Kasumi-1 (cell line): ENCODE measurements at places on chromosomes 1 and 21.

DNA sequence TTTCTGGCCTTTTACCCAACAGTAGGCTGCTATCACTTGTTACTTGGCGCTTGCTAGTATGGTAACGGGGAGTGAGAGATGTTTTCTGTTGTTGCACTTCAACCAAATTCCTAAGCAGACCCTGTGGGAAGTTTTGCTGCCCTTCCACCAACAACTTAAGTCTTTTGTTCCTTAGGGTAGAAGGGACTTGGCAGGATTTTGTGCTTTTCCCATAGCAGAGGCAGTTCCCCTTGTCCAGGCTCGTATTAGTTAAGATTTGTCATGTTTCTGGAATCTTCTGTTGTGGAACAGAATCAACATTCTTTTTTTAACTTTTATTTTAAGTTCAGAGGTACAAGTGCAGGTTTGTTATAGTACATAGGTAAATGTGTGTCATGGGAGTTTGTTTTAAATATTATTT is 73.2 kb upstream of the SGIP1 start:
- no peak for DNase-seq

- DNase-seq: no peak
Measured at GRCh38 chr1:198534548-198535418, 5.7 kb downstream of the ATP6V1G3 start.

DNA sequence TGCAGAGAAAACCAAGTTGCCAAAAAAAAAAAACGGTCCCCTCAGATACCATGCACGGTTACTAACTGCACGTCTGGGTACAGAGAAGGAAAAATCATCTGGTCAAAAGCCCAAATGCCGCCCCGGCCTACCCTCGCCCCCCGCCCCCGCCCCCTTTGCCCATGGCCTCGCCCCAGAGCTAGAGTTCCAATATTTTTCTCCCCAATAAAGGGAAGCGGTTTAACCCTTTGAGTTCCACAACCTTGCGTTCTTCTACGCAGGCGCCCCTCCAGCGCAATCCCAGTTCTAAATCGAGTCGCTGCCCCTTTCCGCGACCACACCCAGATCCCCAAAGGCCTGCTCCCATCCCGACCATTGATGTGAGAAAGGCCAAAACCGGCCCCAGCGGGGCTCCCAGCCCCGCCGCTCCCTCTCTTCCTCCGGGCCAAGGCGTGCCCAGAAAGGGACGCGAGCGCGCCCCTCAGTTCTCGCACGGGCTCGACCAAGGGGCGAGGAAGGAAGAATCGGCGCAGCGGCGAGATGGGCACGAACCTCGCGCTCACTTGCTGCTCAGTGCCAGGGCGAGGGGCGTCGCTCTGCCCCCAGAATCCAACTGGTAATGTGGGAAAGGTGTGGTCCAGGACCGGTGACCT is 797 bp downstream of the WDR47 start:
- DNase-seq: peak; percentile 49

DNA sequence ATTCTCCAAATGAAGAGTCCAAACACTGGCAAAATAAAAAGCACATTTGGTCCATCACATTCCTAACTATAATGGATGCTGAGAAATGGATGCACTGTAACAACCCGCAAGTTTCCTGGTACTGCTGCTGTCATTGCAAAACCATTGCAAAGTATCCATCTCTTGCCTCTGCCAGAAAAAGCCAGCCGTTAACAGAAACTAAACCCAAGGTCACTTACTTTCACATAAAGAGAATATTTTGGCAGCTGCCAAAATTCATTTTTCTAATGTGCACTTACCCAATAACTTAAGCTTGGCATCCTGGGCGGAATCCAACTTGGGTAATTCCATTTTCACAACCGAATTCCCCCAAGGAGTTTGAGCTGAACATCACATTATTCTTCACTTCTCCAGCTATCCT is 77.0 kb upstream of the LRRC8D start:
- no peak for DNase-seq

DNA sequence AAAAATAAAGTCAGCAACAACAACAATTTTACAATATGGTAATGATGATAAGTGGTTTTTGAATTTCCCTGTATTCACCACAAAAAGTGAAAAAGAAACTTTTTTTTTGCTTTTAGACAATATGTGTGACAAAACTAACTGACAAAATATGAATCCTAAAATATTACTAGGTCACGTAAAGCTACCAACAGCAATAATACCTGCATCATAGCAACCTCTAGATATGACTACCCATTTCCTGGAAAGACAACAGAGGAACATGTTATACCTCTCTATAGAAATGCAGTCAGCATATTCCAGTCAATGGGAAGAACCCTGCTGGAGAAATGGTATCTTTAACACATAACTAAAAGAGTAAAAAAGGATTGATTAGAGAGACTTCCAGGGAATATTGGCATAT is 73.7 kb downstream of the PDE4B start:
- no peak for DNase-seq
